ENCODE measurements at places on chromosomes 13 and 19.

GRCh38 chr19:45019187-45019586, 17.9 kb downstream of the RELB start:
- no peak for DNase-seq

GRCh38 chr13:79442221-79442620, 36.2 kb upstream of the RBM26 start:
- DNase-seq, result no peak

GRCh38 chr13:62060570-62060969, 644.9 kb upstream of the PCDH20 start:
- DNase-seq, result no peak

GRCh38 chr19:34484328-34484727, 2.8 kb downstream of the WTIP start:
- DNase-seq, result no peak

- no peak for DNase-seq
Measured at GRCh38 chr13:98299235-98299965, 122.3 kb upstream of the RNF113B start.

DNA sequence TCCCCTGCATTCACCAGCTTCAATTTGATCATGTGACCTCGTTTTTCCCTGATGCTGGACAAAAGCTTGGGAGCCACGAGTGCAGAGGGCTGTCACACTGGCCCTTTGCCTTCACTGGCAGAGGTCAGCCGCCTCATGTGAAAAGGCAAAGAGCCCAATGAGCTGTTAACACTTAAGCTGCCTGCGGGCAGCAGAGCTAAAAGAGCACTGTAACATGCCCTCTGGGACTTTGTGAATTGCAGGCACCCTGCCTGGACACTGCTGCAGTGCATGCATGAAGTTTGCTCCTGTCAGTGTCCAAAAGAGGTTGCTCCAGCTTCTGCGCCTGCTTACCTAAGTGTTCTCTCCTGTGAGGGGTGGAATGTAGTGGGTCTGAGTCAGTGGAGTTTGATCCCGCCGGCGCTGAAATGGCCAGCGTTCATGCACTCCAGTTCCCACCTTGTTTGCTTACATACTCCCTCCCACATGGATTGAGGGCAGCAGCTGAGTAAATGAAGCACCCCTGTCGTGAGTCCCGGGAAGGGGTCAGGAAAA, 193.7 kb downstream of the RFC3 start:
- no peak for DNase-seq

DNA sequence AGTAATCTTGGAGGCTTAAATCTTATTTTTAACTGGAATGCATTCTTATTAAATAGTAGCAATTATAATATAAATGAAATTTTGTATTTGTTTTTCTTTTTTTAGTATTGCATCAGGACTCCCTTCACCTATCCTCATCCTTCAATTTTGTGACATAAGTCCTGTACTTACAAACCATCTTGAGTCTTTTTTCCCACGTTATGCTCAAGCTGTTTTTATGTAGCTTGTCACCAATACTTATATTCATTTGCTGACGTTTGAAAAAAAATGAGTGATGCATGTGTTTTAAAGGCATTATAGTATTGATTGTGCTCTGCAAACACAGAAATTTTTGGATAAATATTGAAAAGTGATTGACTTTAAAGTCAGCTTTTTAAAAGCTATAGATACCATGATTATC, 888 bp downstream of the GPR18 start:
- no peak for DNase-seq

DNA sequence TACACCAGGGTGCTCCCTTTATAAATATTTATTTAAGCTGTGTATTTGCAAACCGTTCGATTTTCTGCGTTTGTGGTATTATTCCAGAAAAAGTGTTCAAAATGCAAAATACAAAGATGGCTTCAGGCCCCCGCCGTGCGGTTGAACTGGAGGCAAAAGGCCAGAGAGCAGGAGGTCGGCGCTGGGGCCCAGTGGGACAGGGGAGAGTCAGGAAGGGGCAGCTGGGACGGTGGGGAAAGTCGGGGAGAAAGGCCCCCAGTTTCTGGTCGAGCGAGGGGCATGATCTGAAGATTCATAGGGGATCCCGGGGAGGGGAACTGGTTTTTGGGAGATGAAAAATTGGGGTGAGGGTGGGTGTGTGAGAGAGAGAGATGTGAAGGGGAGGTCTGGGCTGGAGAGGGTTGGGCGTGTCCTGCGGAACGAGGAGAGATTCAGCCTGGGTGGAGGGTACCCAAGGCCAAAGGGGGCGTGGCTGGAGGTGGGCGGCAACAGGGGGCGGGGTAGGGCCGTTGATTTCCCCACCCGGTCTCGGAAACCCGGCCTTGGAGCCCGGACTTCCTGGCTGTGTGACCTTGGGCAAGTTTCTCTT, 678 bp downstream of the ISOC2 start:
- DNase-seq, result peak; percentile 68
